NCI-H1105 (cell line): ENCODE measurements at places on chromosomes 3 and 15.

- no peak for DNase-seq
These were observed 69.4 kb downstream of the FHIT start for GRCh38 chr3:61181874-61182273.

GRCh38 chr15:81595752-81596151, 221.7 kb upstream of the TMC3 start:
- DNase-seq = no peak

GRCh38 chr15:31320022-31320421, 6.6 kb upstream of the KLF13 start:
- DNase-seq = no peak

DNA sequence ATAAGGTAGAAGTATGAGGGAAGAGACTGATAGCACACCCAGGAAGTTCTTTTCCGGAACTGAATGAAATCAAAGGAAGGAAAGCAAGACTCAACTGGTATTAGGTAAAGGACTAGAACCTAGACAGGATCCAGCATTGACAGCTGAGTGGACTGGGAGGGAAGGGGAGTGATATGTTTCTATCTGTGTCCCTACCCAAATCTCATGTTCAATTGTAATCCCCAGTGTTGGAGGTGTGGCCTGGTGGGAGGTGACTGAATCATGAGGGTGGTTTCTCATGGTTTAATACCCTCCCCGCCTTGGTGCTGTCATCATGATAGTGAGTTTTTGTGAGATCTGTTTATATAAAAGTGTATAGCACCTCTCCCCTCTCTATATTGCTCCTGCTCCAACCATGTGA, 415.9 kb upstream of the KCNMB2 start:
- DNase-seq = no peak

GRCh38 chr3:171187706-171188290, 161.3 kb upstream of the SLC2A2 start:
- DNase-seq = peak; percentile 42

DNA sequence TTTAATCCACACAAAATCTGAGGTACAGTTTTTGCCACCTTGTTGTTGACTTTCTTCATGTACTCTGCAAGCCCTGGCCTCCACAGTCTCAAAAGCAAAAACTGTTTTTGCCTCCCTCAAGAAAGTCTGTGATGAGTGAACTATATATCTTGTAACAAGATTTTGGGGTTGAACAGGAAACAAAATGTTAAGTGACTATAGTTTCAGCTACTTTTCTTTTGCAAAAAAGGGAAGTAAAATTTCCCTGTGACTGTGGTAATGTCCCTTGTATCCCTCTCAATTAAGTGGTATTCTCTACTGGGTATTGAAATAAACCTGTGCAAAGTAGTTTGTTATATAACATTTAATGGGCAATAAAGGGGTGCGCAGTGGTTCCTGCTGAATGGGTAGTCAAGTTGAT, 21.3 kb upstream of the SCAANT1 start:
- DNase-seq = no peak

DNA sequence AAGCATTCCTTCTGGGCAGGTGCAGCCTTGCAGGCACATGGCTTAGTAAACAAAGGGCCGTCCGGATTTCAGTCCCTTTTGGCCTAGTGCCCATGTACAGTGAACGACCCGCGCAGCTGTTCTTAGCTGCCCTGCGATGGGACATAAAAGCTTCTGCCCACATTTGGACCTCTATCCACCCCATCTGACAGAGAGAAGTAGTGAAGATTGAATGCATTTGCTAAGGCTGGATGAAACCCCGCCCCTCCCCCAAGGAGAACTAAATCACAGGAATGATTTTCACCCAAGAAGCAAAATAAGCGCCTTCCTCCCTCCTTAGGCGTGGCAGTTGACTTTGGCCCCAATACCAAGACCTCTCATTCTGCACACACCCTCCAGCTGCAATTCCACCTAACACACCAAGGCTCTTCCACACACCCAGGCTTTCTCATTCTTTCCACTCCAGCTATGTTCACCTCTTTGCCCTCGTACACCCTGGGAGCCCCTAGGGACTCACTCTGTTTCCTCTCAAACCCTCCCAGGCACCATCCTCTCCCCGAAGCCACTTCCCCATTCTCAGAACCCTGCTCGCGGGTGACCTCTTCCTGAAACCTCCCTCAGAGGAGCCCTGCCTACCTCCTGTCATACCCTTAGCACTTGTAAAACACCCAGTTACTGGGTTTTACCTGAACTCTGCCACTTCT, 14.1 kb upstream of the HRH1 start:
- peak; percentile 56 for DNase-seq

- DNase-seq = no peak
These were observed 130.2 kb upstream of the TP63 start for GRCh38 chr3:189500798-189501495.

GRCh38 chr3:143825513-143825912, 22.8 kb downstream of the SLC9A9 start:
- no peak for DNase-seq

DNA sequence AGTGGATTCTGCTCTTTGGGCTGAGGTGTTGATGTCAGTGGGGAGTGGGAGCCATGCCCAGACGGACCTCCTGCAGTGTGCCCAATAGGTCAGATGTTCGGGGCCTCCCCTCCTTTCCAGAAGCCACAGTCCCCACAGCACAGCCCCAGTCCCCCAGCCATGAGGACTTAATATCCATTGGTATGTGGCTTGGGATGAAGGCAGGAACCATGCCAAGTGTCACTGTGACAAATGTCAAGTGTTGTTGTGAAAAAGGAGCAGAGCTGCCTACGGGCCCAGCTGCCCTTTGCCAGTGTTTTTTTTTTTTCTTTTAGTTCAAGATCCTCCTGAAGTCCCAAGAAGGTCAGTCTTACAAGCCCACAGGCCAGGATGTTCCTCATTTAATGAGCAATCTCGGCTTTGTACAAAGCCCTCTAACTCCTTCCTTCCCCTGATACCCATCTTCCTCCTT, 12.2 kb downstream of the SEMA3G start:
- no peak for DNase-seq

GRCh38 chr3:2810723-2811122, 299.5 kb downstream of the IL5RA start:
- DNase-seq = no peak

DNA sequence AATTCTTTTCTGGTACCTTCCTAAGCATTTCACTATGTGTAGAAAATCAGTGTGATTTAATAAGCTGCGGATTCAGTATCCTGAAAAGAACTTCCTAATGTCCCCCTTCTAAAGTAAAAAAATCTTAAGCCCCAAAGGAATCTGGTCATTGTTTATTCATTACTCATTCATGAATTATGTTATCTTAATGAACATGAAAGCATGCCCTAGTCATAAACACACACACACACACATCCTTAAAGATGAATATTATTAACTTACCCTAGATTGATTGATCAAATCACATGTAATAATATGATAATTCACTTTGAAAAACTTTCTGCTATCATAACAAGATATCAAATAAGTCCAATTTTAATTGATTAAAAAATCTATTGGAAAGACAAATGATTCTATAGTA, 96.4 kb upstream of the BFSP2 start:
- DNase-seq = no peak

GRCh38 chr3:184234671-184235380, 5.4 kb downstream of the VWA5B2 start:
- DNase-seq = no peak

- DNase-seq = no peak
These were observed 567.9 kb downstream of the GOLGA6L6 start for GRCh38 chr15:19973718-19974117.

DNA sequence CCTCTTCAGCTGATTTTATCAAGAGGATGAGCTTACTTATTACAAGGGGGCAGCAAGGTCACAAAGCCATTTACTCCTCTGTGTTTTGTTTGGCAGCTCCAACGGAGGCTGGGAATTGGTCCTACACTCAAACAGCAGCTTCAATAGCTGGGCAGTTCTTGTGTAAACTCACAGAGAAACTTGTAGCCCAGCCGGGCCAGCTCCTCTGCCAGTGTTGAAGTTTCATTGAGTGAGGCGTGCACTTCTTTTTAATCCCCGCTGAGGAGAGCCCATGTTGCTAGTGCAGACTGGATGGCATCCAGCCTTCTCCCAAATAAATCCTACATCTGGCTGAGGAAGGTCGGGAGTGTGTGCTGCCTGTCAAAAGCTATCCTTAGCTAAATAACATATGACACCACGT, 59.5 kb downstream of the BFSP2 start:
- DNase-seq = no peak

DNA sequence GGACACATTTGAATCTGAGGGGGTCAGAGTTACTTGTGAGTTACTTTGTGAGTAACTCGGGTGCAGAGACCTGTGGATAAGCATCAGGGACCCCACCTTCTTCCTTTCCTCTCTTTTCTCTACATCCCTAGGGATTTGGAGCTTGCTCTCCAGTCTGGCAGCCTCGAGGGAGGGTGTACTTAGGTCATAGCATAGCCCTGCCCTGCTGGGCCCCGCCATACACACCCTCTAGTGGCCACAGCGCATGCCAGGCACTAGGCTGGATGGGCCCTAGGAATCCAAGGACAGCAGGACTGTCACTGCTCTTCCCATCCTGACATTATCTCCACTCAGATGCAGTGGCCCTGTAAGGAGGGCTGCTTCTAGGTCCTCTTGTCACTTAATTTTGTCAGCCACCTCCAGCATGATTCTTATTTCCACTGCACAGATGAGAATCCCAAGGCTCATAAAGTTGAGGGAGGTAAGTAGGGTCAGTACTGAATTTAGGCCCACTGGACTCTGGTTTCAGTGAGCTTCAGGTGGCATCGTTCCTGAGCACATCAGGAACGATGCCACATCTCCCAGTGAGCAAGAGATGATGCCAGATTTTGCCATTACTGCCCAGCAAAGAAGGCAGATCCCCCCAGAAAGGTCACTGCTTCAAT, 3.6 kb upstream of the SMAD6 start:
- DNase-seq = peak; percentile 42

DNA sequence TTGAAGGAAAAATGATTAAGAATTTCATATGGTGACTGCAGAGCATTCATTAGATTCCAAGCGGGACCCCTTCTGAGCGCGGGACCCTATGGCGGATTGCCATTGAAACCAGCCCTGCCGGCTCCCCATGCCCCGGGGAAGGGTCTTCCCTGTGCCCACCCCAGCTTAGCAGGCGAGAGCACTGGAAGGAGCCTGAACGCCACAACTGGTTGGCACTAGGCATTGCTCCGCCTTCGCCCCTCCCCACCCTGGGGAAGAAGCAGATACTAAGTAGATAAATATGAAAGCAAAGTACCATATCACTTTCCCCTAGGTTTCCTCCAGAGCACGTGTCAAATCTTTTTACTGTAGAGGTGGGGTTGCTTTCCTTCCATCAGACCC, 70.7 kb downstream of the CYP19A1 start:
- peak; percentile 20 for DNase-seq

- DNase-seq = no peak
These were observed 27.7 kb downstream of the GRIP2 start for GRCh38 chr3:14512281-14512941.

DNA sequence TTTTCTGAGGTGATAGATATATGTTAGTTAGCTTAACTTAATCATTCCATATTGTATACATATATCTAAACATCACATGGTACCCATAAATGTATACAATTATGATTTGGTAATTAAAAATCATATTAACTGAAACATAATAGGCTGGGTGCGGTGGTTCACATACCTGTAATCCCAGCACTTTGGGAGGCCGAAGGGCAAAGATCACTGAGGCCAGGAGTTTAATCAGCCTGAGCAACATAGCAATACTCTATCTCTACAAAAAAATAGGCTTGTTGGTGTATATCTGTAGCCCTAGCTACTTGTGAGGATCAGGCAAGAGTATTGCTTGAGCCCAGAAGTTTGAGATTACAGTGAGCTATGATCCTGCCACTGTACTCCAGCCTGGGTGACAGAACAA, 20.9 kb downstream of the RAB7A start:
- no peak for DNase-seq

GRCh38 chr15:98881526-98882520, 125.8 kb downstream of the PGPEP1L start:
- peak; percentile 4 for DNase-seq

GRCh38 chr3:107430214-107430995, 53.2 kb downstream of the CCDC54 start:
- no peak for DNase-seq

GRCh38 chr3:45760878-45761711, 35.2 kb downstream of the SLC6A20 start:
- DNase-seq = peak; percentile 18

GRCh38 chr15:74385733-74386132, 18.3 kb upstream of the CYP11A1 start:
- DNase-seq = no peak

DNA sequence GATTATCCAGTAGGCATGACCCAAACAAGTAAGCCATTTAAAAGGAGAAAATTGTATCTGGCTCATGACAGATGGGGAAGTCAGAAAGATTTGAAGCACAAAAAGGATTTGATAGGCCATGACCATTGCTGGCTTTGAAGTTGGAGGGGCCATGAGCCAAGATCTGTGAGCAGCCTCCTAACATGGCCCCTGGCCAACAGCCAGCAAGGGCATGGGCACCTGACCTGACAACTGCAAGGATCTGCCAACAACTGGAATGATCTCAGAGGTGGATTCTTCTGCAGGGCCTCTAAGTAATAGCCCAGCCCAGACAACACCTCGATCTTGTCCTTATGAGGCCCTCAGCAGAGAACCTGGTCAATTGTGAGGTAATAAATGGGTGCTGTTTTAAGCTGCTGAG, 93.0 kb downstream of the ARNT2 start:
- DNase-seq = no peak
